Peyer's patch (tissue), 4 donors: ENCODE measurements at places on chromosomes 3 and 15. TPM values are rescaled to one million over a fixed set of nuclear protein-coding genes. Genes with fewer than 3 reads are reported as not detected.
A peak's percentile ranks its signal among the peaks of the same experiment; 100 is the strongest.

GRCh38 chr3:117130222-117130621, 420.6 kb downstream of the TUSC7 start:
- no peaks in the 10 kb centered on the region for H3K4me1 ChIP-seq
- H3K36me3 ChIP-seq = no peaks in the 10 kb centered on the region
- no peak for DNase-seq

Gene ZIC4
- total RNA-seq = not detected

DNA sequence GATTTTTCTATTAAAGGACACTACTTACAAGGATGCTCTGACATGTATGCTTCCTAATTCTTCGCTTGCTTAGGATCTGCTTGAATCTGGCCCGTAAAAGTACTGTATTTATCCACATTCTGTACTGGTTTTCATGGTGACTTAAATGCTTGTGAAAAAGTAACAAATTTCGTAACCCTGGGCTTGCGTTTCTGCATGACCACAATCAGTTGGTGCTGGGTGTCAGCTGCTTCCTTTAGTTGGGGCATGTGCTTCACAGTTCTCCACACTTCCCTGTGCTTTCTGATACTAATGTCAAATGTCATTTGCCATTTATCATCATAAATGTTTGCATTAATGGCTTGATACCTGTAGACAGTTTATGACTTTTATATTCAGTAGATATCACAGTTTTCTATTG, 218.4 kb upstream of the MLF1 start:
- no peak overlapping the region for H3K4me3 ChIP-seq
- no peaks in the 10 kb centered on the region for H3K27me3 ChIP-seq
- H3K27ac ChIP-seq = no peak overlapping the region
- no peaks in the 10 kb centered on the region for H3K4me1 ChIP-seq

Gene SEMA3G
- 24.2 TPM for total RNA-seq

Gene LRRC31
- total RNA-seq = 15.6 TPM

Gene GATM
- total RNA-seq = 196 TPM

- H3K4me3 ChIP-seq = no peak overlapping the region
- DNase-seq = no peak
- no peaks in the 10 kb centered on the region for H3K36me3 ChIP-seq
- no peaks in the 10 kb centered on the region for H3K27me3 ChIP-seq
- H3K4me1 ChIP-seq = no peaks in the 10 kb centered on the region
Observed at GRCh38 chr3:129718201-129718600, 111.7 kb upstream of the PLXND1 start.

GRCh38 chr3:122774564-122774963, 19.1 kb downstream of the HSPBAP1 start:
- no peaks in the 10 kb centered on the region for H3K36me3 ChIP-seq
- peak overlapping the region; percentile 13 for H3K27ac ChIP-seq
- H3K27me3 ChIP-seq = no peaks in the 10 kb centered on the region
- no peaks in the 10 kb centered on the region for H3K4me1 ChIP-seq
- H3K4me3 ChIP-seq = no peak overlapping the region

GRCh38 chr15:100806157-100806556, 73.5 kb upstream of the ALDH1A3 start:
- no peaks in the 10 kb centered on the region for H3K36me3 ChIP-seq
- DNase-seq = no peak
- no peak overlapping the region for H3K27ac ChIP-seq
- no peak overlapping the region for H3K4me3 ChIP-seq

GRCh38 chr15:22980189-22981050, at the start of gene CYFIP1:
TSS of gene CYFIP1 (minus strand) at chr15:22980368. CDS start at chr15:22947285, 33,083 bp downstream.
- peaks cover 4% of the 10 kb centered on the region for H3K4me1 ChIP-seq
- H3K27ac ChIP-seq = peak within 1 kb of the TSS; percentile 82
- DNase-seq = peak; percentile 31

GRCh38 chr3:187689984-187690383, 12.4 kb downstream of the RTP2 start:
- no peak overlapping the region for H3K27ac ChIP-seq
- no peak overlapping the region for H3K4me3 ChIP-seq
- H3K36me3 ChIP-seq = no peaks in the 10 kb centered on the region
- no peaks in the 10 kb centered on the region for H3K4me1 ChIP-seq
- DNase-seq = no peak

- no peak overlapping the region for H3K27ac ChIP-seq
- H3K36me3 ChIP-seq = no peaks in the 10 kb centered on the region
- H3K4me3 ChIP-seq = no peak overlapping the region
Observed at GRCh38 chr3:141305436-141305835, 62.9 kb upstream of the ZBTB38 start.

Gene CFAP100
- total RNA-seq = not detected

GRCh38 chr3:37814547-37814946, 47.1 kb upstream of the CTDSPL start:
- H3K4me1 ChIP-seq = peaks cover 16% of the 10 kb centered on the region
- H3K4me3 ChIP-seq = no peak overlapping the region
- DNase-seq = no peak
